ENCODE measurements at places on chromosomes 12 and 14.

DNA sequence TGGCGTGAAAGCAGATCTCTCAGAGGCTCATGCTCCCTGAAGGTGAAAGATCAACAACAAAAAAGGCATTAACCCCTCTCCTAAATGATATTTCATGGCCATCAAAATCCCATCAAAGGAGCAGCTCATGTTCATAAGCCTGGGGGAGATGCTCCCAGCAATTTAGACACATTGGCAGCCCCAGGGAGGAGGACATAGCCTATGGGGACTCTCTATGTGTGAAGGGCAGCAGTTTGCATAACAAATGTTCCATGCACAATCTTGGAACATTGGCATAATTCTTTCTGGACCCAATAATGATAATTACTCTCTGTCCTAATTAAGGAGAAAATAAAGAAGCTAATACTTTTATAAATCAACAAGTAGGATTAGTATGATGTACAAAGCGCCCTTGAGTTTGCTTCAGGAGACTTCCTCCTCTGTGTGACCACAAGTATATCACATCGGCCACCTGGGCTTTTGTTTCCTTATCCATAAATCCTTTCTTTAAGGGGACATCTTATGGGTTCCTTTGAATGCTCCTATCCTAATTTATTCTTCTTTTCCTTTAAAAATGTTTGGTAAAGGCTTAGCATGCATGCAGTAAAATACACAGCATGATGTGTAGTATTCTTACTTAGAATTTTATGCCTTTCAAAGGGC is 161.9 kb upstream of the PLEKHG7 start:
- DNase-seq = no peak

GRCh38 chr12:84172823-84173424 is 739.7 kb downstream of the SLC6A15 start:
- DNase-seq = no peak

DNA sequence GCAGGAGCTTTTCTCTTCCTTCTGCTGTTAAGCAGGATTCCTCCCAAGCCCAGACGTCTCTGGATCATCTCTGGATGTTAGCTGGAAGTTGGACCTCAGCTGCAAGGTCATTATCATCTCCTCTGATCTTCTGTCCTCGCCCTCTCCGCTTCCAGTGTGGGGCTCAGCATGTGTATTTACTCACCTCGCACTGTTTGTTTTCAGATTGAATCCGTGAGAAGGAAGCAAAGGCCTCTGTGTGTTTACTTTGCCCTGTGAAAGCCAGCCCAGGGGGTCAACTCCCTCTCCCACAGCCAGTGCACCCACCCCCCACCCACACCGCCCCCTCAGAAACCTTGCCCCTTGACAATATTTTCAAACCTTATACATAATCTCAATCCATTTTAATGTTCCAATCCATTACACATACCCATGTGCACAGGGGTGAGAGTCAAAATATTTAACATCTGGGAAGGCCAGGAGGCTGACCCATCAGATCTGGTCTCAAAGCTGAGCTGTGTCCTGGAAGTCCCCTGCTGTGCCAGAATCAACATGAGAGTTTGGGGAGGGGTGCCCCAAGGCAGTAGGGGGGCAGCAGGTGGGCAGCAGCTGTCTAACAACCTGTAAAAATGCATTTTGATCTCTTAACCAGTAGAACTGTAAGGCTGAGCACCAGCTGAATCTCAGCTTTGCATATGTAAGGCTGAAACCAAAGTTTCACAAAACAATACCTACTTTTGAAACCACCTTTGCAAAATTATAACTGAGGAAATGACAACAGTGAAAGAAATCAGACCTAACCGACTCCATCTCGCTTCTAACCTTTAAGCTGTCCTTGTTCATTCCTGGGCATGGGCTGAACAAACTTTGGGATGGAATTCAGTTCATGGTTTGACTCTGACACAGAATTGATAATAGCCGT is 157.9 kb downstream of the ZNF664 start:
- DNase-seq = no peak

DNA sequence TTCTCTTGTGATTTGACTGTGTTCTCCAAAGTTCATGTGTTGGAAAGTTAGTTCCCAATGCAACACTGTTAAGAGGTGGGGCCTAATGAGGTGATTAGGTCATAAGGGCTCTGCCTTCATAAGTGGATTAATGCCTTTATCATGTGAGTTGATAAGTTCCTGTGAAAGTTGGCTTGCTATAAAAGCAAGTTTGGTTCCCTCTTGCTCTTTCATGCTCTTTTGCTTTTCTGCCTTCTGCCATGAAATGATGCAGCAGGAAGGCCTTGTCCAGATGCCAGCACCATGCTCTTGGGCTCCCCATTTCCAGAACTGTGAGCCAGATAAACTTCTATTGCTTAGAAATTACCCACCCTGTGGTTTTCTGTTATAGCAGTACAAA is 41.9 kb downstream of the SLC16A7 start:
- peak; percentile 3 for DNase-seq

DNA sequence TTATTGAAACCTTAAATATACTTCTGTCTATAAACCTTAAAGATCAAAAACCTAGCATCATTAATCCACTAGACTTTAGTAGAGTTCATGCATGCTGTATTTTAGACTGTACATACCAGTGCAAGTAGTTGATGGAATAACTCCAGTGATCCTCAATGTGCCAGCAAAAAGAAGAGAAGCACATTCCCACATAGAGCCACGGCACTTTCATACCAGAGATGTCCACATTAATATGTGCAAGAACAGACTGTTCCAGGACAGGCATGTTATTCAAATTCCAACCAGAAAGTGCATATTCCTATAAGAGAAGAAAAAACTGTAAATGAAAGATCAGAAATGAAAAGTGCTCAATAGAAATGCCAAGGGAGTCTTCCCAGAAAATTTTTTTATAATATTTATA is 55.0 kb downstream of the KDM5A start:
- DNase-seq = no peak

DNA sequence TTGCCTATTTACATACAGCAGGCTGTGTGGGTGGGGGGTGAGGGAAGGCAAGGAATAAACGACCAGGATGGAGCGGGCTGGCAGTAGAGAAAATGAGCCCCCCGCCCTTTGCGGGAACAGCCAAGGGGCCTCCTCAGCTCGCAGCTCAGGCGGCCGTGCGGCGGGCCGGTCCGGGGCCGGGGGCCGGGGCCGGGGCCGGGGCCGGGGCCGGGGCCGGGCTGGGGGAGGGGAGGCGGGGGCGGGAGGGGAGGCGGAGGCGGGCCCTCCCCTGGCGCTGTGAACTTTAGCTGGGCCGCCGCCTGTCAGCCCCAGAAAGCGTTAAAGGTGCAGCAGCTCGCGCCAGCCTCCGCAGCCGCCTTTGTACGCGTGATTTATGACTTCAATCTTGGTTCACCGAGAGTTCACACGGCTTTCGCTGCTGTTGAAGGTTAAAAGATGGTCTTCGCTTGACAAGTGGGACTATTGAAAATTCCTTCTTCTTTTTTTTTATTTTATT is 28.8 kb downstream of the HOXC4 start:
- no peak for DNase-seq

DNA sequence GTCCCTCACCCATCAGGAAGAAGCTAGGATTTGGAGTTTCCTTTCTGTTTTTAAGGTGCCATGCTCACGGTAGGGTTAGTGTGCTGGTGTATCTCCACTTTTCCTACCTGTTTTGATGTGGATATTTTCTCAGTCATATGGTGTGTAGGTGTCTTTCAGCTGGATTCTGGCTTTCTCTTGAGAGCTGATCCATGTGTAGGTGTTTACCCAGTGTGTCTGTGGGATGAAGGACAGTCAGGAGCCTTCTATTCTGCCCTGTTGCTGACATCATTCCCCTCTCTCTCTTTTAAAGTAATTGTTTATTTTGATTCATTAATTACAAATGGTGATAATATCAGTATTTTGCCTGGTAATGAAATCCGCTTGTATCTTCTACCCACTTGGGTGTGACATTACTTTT is 22.8 kb downstream of the TMX1 start:
- DNase-seq = no peak

DNA sequence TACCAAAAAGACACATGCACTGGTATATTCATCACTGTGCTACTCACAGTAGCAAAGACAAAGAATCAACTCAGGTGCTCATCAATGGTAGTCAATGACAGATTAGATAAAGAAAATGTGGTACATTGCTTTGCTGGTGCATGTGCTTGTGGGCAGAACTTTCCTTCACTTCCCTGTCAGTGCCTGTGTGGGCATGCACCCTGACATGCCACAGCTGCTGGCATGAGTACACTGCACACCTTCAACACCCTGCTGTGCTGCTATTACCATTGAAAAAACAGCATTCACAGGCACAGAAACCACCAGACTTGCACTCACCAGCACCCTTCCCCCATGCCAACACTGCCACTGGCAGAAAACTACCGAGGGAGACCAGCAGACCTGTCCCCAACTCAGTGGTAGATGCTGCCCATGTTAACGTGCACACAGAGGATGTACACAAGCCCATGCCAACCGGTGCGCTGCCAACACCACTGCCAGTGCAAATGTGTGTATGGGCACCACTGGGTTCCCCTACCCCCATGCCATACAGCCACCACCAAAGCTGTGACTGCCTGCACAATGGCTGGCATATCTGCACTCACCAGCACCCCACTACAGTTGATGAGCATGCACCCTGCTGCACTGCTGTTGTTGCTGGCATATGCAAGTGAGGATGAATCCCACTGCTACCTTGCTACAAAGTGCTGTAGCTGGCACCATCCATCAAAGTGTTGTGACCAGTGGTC is 57.4 kb downstream of the APOBEC1 start:
- DNase-seq = no peak

GRCh38 chr14:62373944-62374343 is 611.7 kb downstream of the SNAPC1 start:
- DNase-seq = no peak

- DNase-seq = no peak
Observed at GRCh38 chr12:122393817-122394216, 28.7 kb downstream of the CLIP1 start.

- DNase-seq = no peak
Observed at GRCh38 chr14:103734081-103734888, 18.7 kb downstream of the ZFYVE21 start.

GRCh38 chr12:23029185-23029584 is 404.2 kb downstream of the ETNK1 start:
- DNase-seq = no peak

DNA sequence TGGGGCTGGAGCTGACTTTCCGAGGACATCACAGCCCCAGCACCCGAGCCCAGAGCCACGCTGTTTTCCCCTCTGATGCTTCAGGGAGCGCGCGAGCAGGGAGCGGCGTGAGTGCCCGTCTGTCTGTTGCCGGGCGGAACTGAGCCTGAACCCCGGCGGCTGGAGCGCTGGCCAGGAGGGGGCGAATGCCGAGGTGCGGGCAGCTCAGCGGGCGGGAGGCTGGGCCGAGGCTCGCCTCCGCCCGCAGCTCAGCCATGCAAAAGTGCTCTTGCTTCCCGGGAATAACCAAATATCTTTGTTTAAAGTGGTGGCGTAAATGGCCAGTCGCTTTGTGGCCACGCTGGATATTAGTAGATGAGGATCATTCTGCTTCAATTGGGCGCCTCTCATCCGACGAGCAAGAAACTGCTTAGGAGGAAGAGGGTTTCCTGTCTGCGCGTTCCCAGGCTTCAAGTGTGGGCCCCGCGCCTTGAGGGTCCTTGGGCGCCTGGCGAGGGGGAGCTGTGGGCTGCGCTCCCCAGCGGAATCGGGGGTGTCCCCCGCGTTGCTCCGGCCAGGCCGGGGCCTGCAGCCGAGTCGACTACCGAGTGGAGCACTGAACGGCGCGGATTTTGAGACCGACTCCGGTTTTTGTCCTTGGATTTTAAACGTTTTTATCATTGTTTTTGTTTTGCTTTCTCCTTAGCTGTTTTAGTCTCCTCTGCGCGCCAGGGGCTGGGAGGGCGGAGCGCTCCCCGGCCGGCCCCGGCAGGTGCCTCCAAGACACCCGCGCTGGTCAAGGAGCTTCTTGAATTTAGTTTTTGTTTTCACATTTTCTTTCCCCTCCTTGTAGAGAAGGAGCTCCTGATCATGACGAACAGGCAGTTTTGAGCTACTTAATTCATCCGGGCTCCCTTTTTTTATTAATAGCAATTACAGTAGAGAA is 831 bp upstream of the NKX2-1 start:
- DNase-seq = peak; percentile 30

DNA sequence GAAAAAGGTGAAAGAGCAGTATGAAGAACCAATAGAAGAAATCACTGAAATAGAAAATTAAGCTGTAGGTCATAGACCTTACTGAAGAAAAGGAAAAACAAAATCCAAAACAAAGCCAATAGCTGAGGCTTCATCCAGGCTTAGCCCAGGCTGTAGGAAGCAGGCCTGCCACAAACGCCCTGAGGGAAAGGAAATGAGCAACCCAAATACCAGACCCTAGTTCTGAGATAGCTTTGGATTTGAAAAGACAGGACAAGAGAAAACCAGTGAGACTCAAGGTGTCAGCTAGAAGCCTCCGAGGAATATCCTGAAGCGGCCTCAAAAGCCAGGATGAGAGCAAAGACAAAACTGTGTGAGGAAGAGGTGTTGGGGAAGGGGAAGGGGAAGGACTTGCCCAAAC is 79.2 kb downstream of the FERMT2 start:
- no peak for DNase-seq

GRCh38 chr12:12561371-12562015 is 1.2 kb downstream of the DUSP16 start:
- DNase-seq = peak; percentile 61

- no peak for DNase-seq
Observed at GRCh38 chr12:53048780-53049401, 974 bp upstream of the TNS2 start.
